Esophagus squamous epithelium (tissue), 5 donors: ENCODE measurements at places on chromosomes 2 and 18. TPM values are rescaled to one million over a fixed set of nuclear protein-coding genes. Genes with fewer than 3 reads are reported as not detected.

GRCh38 chr18:36296650-36297416 is 680 bp upstream of the FHOD3 start:
- H3K27ac ChIP-seq, result peak overlapping the region; percentile 48
- no peaks in the 10 kb centered on the region for H3K36me3 ChIP-seq
- H3K4me1 ChIP-seq, result peaks cover 16% of the 10 kb centered on the region
- peak overlapping the region; percentile 56 for H3K4me3 ChIP-seq

- no peaks in the 10 kb centered on the region for H3K27me3 ChIP-seq
- H3K27ac ChIP-seq, result peak overlapping the region; percentile 69
- DNase-seq, result no peak
- H3K36me3 ChIP-seq, result peaks cover 27% of the 10 kb centered on the region
These were observed 30.5 kb downstream of the FOSL2 start for GRCh38 chr2:28422908-28423741.

The DSG4 gene
- not detected for total RNA-seq

The NEURL3 gene
- total RNA-seq, result not detected

GRCh38 chr2:66445925-66446871 is 11.3 kb downstream of the MEIS1 start:
- no peak for DNase-seq
- H3K4me1 ChIP-seq, result peaks cover 96% of the 10 kb centered on the region
- H3K4me3 ChIP-seq, result peak overlapping the region; percentile 72
- H3K27ac ChIP-seq, result peak overlapping the region; percentile 91
- H3K36me3 ChIP-seq, result peaks cover 5% of the 10 kb centered on the region

DNA sequence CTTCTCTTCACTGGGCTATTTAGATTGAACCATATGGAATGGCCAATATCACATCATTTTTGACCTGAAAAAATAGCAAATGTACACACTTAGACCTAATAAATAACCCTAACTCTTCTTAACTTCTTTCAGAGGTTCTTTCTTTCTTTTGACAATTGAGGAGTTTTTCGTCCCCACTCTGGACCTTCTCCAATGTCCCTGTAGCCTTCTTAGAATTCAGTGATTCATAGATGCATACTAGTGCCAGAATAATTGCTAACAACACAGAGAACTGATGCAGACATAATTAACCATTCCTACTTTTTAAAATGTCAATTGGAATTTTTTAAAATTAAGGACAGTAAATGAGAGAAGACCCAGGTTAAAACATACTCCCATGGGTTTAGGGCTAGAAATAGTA is 20.0 kb downstream of the DAPL1 start:
- H3K27me3 ChIP-seq, result no peaks in the 10 kb centered on the region
- DNase-seq, result no peak
- no peak overlapping the region for H3K4me3 ChIP-seq
- peak overlapping the region; percentile 9 for H3K27ac ChIP-seq
- H3K4me1 ChIP-seq, result no peaks in the 10 kb centered on the region
- H3K36me3 ChIP-seq, result no peaks in the 10 kb centered on the region

DNA sequence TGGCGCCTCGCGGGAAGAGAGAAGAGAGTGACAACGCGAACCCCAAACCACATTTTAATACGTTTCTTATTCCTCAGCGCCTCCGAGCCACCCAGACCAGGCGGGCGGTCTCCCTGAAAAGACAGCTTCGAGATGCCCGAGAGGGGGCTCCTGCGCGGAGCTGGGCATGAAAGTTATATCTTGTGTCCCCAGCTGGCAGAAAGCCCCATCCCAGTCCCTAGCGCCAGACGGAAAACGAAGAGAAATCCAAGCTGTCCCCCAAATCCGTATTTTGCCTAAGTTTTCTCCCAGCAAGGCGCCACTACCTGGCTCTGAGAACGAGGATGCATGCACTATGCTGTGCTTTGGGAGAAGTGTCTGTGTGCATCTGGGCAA is 797 bp downstream of the NXPH2 start:
- peak overlapping the region; percentile 52 for H3K4me3 ChIP-seq
- H3K36me3 ChIP-seq, result no peaks in the 10 kb centered on the region
- H3K4me1 ChIP-seq, result peaks cover 10% of the 10 kb centered on the region
- H3K27me3 ChIP-seq, result no peaks in the 10 kb centered on the region
- DNase-seq, result no peak

DNA sequence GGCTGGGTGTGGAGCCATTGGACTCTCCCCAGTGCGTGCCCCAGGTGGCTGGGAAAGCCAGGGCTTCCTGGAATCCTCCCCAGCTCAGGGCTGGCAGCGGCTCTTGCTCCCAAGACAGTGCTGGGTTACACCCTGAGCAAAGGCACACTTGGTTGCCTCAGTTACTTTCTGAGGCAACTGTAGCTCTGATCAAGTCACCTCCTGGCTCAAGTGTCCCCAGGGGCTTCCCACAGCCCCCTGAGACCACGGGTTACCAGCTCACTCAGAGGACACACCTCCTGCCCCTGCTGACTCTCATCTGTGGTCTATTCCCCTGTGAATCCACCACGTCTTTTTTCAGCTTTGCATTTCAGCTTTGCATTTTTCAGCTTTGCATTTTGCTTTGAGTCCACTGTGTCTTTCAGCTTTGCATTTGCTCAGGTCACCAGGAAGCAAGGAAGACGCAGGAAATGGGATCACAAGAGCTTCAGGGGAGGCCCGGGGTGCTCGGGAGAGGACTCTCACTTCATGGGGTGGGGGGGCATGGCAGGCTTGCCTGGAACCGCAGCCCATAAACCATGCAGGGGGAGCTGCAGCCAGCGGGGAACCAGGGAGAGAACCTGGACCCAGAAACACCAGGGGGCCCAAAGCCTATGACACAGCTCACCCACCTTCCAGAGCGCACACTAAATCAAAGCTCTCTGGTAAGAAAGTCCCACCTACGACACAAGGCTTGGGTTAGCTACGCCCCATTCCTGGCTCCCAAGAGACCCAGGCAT is 138.0 kb upstream of the ASB18 start:
- no peak for DNase-seq
- no peak overlapping the region for H3K4me3 ChIP-seq

The PIEZO2 gene
- total RNA-seq, result 2.1 TPM

DNA sequence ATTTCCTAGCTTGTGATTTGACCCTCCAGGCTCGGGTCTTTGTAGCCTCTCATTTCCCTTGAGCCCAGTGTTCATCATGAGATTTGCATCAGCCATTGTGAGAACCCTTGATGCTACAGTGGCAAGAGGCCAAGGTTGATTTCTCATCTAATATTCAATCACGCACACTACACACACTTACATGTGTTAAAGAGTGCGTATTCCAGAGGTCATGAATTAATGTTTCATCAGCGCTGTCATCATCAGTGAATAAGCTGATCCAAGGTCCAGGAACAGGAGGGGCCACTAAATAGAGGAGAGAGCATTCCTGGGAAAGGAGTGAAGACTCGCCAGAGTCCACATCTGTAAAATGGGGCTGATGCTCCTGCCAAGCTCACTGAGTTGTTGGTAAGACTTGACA is 276.1 kb upstream of the SIX2 start:
- no peaks in the 10 kb centered on the region for H3K36me3 ChIP-seq
- no peak overlapping the region for H3K4me3 ChIP-seq
- DNase-seq, result no peak
- no peaks in the 10 kb centered on the region for H3K4me1 ChIP-seq
- H3K27ac ChIP-seq, result no peak overlapping the region
- no peaks in the 10 kb centered on the region for H3K27me3 ChIP-seq
